ENCODE measurements at places on chromosomes 2 and 18.

DNA sequence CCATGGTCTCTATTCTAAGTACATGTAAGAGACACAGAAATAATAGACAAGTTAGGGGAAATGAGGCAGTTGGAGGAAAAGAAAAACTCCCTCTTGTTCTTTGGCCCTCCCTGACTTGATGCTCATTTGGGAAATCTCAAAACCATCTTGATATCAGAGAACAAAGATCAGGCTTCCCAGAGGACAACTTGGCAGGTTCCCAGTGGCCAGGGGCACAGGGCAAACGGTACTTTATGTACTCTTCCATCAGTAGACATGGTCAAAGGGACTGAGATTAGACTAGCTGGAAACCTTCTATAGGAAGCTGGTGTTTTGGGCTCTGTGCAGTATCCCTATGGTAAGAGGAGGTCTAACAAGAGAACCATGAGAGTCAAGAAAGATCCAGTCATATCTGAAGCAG is 56.6 kb downstream of the NCKAP5 start:
- no peak for DNase-seq

GRCh38 chr2:35688309-35688708 is 667.3 kb upstream of the CRIM1 start:
- DNase-seq, result no peak

- DNase-seq, result no peak
These were observed 53.3 kb downstream of the FTCDNL1 start for GRCh38 chr2:199797431-199798403.

GRCh38 chr2:6951046-6951445 is 33.8 kb downstream of the RNF144A start:
- no peak for DNase-seq

DNA sequence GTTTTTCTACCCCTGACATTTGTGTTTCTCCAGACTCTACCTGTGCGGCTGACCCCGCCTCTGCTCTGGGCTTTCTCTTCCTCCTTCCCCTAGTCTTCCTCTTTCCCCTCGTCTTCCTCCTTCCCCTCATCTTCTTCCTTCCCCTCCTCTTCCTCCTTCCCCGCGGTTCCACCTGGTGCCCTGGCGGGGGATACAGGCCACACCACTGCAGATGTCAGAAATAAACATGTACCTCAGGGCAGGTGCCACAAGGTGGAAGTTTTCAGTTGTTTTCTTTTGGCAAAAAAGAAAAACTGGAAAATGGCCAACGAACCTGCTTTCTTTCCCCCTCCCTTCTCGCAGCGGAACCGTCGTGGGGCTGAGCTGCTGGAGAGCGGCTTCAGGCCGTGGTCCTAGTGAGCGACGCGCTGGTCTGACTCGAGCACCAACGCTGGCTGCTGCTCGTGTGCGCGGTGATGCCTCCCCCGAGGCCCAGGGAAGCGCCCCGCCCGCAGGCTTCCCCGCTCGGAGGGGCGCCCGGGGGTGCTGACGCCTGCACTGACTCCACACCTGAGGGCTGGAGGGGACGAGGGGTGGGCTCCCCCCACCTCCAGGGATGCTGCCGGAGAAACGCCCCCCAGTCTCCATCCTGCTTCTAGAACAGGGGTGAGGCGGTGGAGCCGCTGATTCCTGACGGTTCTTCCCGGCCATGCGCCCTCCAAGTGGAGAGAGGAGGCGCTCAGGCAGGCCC is 83.7 kb upstream of the ZNF516 start:
- no peak for DNase-seq

DNA sequence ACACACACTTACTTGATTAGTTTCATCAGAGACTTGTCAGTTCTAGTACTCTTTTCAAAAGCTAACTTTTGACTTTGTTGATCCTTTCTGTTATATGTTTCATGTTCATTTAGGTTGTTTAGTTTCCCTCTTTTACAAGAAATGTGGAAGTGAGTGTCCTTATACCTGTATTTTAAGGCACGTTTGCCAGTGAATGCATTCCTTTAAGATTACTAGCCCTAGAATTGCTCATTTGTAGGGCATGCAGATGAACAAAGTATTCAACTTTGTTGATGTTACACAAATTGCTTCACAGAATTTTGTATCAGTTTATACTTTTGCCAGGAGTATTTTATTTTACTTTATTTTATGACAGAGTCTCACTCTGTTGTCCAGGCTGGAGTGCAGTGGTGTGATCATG is 6.3 kb downstream of the IL1RL2 start:
- DNase-seq, result no peak

- DNase-seq, result no peak
These were observed 15.4 kb upstream of the XDH start for GRCh38 chr2:31429759-31430438.

DNA sequence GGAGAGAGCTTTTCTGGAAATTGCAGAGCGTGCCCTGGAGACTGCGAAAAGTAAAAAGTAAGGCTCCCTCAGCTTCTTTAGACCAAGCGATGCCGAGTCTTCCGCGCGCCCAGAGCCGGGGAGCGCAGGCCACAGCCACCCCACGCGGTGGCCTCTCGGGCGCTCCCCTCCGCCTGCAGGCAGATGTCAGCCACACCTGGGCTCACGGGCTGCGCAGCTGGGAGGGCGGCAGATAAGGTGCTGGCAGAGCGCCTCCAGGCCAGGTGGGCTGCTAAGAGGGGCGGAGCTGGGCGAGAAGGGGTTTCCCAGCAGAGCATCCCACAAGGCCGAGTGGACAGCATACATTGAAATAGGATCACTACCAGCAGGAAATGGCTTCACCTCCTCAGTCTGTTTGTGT is 81.7 kb downstream of the ARHGEF4 start:
- DNase-seq, result no peak

DNA sequence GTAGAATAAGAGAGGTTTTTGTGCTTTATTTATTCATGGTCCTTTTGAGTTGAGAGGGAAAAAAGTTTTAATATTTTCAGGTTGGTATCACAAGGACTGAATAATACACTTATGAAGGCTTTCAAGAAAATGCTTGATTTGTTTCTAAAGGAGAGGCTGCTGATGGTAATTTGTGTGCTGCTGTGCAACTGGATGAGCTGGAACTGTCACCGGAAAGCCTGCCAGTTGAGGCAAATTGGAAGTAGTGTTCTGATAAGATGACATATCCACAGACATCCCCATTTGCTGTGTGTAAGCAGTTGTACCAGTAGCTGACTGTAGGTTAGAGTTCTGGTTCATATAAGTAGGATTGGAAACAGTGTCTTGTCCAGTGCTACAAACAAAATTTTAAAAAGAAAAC is 21.6 kb upstream of the CACNB4 start:
- DNase-seq, result no peak

DNA sequence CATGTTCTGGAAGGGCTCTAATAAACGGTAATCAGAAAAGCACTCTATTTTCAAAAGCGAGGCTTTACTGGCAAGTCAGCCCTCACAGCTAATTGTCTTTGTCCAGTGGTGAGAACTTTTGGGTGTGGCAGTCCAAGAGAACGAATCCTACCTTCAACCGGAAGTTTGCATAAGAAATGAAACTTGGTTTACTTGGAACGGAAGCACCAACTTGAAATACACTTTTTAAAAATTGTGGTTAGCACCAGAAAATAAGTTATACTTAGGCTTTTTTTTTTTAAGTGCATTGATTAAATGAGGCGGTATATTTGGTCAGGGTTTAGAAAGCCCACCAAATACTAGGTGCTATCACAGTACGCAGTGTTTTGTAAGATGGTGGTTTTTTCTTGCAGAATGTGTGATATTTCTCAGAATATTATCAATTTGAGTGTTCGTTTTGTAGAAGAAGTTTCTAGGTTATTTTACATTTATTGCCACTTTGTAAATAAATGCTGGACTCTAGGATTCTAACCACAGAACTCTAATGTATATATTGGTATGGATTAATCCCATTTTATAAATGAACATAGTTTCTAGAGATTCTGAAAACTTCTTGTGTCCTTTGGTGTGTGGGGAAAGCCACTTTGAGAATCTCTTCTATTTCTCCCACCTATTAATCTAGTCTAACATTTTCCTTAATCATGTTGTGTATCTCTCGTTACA is 1.2 kb downstream of the MYL12A start:
- DNase-seq, result no peak

DNA sequence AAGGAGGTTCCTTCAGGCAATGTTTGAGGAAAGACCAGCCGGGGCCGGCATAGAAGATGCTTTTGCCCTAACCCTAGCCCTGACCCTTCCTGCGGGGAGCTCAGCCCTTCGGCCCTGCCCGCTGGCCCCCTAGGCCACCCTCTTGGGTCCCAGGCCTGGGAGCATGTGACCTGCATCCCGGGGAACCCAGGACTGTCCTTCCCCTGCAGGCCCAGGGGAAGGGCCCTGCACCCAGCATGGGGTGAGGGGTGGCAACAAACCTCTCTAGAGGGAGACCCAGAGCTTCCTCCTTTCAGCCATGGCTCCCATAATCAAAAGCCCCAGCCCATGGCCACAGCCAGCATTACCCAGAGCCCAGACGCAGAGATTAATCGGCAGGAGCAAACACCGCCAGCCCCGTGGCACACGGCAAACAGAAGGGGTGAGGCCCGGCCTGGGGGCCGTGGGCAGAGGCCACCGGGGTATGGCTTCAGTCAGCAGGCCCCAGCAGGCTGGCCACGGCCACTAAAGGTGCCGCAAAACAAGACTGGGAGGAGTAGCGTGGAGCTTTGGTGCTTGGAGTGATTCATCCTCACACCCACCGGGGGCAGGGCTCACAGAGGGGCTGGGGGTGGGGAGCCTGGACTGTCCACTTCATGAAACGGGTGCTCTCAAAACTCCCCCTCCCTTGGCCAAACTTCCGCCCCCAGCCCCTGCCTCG is 61.6 kb upstream of the HPCAL1 start:
- DNase-seq, result no peak

- DNase-seq, result no peak
These were observed 27.1 kb upstream of the PTMA start for GRCh38 chr2:231680992-231681852.

DNA sequence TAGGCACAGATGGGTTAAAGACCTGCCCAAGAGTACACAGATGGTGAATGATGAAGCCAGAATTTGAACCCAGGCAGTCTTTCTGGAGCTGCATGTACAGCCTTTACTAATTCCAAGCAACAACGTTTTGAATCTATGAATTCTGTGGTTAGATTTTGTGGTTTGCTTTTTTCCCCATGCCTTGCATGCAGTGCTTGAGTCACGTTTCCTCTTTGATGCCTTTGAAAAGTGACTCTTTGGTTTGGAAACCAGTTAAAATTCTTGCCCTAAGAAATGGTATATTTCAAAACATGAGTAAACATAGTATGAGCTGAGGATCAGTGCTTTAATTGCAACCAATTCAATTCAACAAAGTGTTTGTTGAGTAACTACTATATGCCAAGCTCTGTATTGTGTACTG is 48.2 kb upstream of the PPM1B start:
- no peak for DNase-seq

- no peak for DNase-seq
These were observed 244.0 kb downstream of the DYSF start for GRCh38 chr2:71697106-71698004.

DNA sequence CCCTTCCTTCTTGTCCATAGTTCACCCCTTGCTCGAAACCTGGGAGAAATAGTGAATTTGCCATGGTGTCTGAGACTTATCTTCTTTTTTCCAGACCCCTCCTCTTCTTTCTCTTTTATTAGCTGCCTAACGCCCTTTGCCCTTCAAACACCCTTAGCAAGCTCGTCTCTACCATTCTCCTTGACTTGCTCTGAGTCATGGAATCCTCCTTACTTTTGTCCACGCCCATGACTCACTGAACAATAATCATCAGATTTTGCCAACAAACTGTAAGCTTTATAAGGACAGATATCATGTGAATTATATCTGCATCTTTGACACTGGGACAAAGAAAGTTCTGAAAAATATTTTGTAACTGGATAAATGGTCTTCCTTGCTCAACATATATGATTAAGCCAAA is 67.1 kb upstream of the CNTNAP5 start:
- no peak for DNase-seq

DNA sequence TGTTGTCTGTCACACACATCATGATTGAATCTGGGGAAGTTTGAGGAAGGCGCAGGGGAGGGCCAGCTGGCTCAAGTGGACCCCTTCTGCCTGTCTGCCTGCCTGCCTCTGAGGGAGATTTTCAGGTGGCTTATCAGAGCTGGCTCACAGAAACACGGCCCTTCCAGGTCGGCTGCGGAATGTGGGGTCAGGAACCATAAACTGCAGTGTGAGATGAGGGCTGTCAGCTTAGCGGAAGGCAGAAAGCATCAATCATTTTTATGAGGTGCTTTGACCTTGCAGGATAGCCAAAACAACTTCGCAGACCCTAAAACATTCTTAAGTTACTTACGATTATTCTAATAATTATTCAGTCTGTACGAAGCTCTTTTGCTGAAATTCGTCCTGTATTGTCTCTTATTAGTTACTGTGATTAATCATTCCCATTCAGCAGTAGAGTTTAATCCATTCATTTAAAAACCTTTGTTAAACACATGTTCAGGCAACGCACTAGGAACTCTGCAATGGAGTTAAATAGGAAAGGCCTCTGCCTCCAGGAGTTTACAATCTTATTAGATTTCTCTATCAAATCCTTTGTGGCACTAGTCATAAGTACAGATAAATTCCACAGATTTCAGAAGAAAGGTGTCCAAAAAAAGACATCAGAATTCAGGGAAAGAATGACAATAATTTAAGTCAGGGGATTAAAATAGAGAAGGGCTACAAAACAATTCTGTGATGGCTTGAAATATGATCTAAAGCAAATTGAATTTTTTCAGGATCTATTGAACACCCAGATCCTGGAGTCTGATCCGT is 371.6 kb downstream of the HRH4 start:
- DNase-seq, result no peak

DNA sequence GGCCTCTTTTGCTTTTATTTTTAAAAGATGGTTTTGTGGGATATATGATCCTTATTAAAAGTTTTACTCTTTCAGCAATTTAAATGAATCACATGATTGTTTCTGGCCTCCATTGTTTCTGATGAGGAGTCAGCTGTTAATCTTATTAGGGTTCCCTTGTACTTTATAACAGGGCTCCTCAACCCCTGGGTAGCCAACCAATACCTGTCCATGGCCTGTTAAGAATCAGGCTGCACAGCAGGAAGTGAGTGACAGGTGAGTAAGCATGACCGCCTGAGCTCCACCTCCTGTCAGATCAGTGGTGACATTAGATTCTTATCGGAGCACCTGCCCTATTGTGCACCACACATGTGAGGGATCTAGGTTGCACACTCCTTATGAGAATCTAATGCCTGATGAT is 45.1 kb upstream of the FAM98A start:
- no peak for DNase-seq

GRCh38 chr2:45401431-45401922 is 209.6 kb downstream of the SRBD1 start:
- no peak for DNase-seq

GRCh38 chr18:55268628-55269275 is 309.5 kb upstream of the CCDC68 start:
- no peak for DNase-seq

GRCh38 chr2:156539086-156539860 is 103.1 kb downstream of the GPD2 start:
- no peak for DNase-seq

DNA sequence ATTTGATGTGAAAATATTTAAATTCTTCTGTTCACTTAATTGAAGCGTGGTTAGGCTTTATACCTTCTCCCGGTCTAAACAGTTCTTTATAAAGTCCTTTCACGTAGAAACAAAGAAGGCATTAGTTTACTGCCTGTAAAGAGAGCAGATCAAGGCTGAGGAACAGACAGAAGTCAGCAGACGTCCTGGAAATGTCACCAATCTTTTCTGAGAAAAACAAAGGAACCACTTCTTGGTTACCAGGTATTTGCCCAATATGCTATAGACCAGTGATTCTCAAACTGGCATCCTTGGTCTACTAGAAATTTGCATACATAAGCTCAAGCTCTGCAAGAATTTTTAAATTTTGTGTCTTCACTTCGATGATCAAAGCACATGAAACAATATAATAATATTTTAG is 89.2 kb upstream of the STK17B start:
- no peak for DNase-seq
